ENCODE measurements at places on chromosomes 13 and 19.

- DNase-seq: peak; percentile 17
Measured at GRCh38 chr19:18543814-18544475, 572 bp upstream of the FKBP8 start.

DNA sequence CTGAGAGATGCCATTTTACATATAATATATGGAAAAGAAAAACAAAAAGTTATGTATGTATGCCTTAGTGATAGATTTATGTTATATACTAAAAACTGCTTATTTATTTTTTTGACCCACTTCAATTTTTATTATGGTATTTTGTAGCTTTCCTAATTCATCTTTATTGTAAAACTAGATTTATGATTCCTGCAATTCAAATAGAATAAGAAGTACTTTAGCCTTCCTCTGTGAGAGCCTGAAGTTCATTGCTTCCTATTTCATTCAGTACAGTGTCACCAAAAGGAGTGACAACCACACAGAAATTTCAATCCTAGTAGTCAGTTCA, 158.1 kb downstream of the RGCC start:
- no peak for DNase-seq

DNA sequence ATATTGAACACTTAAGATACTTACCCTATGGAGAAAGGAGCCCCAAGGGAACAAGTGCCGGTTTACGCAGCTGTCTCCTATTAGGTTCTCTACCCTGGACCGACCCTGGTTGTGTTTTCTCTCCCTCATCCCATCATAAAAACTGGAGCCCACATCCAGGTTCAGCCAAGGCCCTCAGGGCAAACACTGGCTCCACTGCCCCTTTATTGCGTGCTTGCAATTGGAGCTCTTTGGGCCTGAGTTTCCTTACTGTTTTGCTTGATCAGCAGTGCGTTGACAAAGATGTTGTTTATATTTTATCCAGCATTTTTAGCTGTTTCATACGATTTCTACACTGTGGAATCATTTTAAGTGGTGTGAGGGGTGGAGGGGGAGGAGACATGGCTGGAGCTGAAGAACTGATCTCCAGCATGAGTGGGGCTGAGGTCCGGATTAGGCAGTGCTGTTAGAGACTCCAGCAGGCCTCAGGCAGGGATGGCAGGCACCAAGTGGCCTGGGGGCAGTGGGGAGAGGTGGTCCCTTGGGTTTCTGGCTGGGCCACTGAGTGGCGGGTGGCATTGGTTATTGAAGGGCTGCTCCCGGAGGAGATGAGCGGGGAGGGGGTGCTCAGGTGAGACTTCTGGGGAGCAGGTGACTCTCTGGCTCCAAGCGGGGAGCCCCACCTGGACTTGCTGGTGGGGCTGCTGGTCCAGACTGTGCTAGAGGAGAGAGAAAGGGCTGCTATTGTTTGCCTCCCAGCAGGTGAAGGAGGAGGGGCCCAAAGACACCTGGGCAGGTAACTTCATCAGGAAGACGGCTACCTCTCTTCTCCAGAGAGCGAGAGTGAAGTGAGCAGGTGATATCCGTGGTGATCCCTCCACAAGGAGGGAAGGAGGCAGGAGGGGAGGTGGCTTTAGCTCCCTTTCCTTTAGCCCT, 62.4 kb upstream of the RNF113B start:
- DNase-seq: no peak

GRCh38 chr13:39685652-39686051, 30.2 kb downstream of the COG6 start:
- no peak for DNase-seq

DNA sequence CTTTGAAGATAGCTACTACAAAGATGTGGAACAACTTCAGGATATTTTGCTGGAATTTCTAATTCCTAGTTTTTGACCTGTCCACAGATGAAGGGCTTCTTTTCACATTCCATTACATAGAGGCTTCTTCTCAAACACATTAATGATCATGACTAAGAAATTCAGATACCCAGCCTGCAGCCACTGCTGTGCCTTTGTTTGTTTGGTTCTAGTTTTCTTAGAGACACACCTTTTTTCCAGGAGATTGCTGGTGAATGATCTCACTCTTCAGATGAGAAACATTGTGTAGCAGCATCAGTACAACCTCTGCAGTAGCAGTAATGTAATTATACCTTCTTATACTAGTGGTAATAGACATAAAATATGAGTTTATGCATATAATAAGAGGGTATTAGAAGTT, 5.0 kb downstream of the TDRD3 start:
- DNase-seq: no peak

DNA sequence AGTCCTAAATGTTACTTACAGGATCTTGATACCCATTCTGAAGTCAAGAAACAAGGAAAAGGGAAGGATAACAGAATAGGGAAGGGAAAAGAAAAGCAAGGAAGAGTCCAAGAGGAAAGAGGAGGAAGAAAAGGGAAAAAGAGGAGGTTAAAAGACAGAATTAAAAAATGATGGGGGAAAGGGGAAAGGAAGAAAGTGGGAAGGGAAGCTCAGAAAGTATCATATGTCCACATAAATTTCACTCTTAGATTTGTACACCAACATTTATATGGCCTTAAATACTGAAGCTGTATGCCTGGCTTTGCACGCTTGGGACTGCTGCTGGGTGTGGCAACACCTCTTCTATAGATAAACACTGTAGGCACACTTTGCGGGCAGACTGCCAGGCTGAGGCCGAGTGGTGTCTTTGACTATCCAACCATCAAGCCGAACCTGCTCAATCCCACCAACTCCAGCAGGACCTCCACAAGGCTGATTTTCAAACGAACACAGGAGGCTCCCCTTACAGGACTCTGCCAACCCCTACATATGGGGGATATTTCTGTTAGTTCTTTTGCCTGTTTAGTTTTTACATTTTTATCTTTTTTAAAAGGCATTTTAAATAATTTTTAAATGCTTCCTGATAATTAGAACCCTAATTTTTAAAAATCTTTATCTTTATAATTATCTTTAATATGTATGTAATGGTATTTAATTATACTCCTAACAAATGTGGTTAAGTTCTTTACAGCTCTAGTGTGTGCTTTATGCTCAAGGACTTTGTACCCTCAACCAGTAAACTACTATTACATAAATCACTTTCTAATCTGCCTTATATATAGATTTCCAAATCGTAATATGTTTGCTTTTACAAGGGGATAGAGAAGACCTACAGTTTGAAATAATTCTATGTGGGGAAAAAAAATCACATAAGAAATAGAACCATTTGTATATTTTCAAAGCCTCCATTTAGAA, 154.2 kb downstream of the DIAPH3 start:
- DNase-seq: no peak

DNA sequence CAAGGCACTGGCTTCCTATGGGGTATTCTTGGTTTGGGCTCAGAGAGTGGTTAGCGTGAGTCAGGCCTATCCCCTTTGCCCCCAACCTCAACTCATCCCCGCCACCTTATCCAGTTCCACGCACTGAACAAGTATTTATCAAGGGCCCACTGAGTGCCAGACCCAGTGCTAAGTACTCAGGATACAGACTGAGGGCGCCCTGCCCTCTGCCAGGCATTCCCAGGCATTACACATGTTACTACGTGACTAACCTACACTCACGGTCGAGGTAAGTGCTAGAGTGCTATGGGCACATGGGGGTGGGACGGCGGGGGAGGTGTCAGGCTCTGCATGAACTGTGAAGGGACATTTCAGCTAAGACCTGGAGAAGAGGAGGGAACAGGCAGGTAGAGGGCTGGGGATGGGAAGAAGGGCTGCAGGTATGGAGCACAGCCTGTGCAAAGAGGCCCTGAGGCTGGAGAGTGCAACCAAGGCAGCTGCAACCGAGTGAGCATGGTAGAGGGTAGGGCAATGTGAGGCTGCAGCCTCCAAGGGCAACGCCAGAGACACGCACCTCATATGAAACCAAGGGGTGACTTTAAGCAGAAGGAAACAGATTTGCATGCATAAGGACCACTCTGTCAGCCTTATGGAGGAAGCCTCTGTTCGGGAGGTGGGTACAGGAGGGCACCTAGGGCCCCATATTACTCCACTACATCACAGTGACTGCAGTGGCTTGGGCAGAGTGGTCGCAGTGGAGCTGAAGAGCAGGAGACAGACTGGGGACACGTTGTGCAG, 22.5 kb downstream of the DHRS12 start:
- peak; percentile 8 for DNase-seq

Measured in SW 1271 (cell line).